ENCODE measurements at places on chromosomes 5 and 9.

- DNase-seq: no peak
These were observed 717.9 kb upstream of the ADAMTS16 start for GRCh38 chr5:4422247-4422646.

DNA sequence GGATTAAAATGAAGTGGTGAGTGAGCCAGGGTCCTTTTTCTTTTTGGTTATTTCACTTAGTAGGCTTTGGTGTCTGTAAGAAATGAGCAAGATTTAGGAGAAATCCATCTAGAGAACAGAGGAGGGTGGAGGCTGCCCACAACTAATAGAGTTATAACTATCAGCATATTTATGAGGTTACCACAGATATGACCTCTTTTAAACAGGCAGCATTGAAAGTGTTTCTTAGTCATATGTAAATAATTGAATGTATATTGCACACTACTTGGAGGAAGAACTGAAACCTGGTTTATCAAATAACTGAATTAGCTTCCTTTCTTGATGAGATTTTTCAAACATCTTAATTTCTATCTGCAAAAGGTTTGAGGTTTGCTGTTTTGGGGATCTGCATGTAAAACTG, 483.1 kb upstream of the PIK3R1 start:
- no peak for DNase-seq

DNA sequence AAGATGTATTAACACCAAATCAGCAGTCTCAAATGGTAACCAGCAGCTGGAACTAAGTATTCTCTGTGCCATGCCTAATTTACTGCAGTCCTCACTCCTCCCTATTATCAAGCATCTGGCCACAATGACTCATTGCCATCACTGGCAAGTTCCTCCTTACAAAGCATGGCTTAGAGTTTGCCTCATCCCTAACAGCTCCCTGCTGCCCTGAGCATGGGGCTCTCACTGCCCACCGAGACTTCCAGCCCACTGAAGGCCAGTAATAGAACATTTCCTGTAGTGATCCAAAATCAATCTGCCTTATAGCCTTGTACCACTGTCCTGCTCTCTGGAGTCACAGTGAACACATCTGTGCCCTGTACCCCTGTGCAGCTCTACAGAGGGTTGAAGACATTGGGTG, 211.9 kb upstream of the TRIM32 start:
- DNase-seq: no peak

GRCh38 chr9:71920456-71921189, 9.2 kb downstream of the C9orf85 start:
- no peak for DNase-seq

DNA sequence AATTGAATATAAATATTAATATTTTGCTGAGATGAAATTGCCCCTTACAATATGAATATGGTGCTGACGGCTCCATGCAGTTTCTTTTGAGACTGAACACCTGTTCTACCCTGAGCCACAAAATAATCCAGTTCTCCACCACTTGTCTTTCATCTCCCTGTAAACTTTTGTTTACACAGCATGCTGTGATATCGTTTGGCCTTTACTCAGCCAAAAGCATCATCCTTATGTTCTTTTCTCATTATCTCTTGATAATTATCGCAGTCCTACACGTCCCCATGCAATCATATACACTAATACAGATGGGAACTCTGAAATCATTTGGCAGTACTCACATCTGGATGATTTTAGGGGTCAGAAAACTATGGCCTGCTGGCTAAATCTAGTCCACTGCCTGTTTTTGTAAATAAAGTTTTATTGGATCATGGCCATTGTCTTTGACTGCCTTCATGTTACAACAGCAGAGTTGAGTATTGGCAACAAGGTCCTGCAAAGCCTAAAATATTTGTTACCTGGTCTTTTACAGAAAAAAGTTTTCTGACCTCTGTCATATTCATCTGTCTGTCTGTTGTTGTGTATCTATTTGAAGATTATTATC, 53.3 kb downstream of the AOPEP start:
- no peak for DNase-seq

GRCh38 chr5:81657386-81657785, 93.5 kb downstream of the SSBP2 start:
- no peak for DNase-seq

DNA sequence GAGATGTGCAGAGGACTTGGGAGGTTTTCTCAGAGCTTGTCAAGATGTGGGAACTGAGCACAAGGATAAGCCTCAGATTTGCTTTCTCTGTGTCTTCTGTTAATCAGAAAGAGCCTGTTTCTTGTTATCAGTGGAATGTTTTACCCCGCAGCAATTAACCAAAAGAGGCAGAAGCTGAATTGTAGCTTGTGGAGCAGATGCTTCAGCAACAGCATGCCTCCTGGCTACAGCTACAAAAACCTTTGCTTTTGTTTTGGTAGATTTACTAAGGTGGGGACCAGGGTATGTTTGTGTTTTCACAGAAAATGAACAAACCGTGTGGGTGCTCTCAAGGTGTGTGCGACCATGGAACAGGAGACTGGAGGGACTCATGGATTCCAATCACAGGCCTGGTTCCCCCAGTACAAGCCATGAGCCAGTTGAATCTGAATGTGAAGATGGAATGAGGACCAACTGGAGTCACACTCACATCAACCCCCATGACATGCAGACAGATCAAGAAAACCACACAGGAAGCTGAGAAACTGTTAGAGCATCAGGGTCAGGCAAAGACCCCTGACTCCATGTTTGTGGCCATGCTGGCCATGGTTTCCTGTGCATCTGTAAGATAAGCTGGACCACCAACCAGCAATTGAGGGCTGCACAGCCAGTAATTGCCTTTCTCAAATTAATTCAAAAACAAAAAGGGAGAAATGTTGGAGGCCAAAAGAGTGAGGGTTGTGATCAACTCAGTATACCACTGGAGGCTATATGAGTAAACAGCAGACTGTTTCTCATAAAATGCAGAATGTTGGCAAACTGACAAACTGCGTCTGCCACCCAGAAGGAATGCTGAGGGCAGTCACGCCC, 6.9 kb downstream of the UGT3A2 start:
- DNase-seq: no peak

DNA sequence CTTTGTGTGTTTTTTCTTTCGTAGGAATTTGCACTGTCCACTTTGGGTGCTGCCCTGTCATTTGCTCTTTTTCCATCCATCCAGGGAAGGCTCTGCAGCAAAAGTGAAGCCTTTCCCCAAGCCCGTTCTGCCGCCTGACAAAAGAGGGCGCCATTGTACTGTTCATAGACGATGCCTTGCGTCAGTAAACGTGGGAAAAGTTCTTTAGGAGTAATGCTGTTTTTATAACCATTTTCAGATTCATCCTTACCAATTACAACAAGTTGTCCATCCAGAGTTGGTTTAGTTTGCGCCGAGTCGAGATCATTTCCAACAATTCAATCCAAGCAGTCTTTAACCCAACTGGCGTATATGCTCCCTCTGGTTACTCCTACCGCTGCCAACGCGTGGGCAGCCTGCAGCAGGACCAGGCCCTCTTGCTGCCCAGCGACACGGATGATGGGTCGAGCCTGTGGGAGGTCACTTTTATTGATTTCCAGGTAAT, 34.3 kb upstream of the RPS23 start:
- DNase-seq: no peak

Data from NCI-H526 treated with DMSO at 0.1 percent for 48 hours (cell line).